GM10248 (cell line): ENCODE measurements at places on chromosomes 3 and 15.

DNA sequence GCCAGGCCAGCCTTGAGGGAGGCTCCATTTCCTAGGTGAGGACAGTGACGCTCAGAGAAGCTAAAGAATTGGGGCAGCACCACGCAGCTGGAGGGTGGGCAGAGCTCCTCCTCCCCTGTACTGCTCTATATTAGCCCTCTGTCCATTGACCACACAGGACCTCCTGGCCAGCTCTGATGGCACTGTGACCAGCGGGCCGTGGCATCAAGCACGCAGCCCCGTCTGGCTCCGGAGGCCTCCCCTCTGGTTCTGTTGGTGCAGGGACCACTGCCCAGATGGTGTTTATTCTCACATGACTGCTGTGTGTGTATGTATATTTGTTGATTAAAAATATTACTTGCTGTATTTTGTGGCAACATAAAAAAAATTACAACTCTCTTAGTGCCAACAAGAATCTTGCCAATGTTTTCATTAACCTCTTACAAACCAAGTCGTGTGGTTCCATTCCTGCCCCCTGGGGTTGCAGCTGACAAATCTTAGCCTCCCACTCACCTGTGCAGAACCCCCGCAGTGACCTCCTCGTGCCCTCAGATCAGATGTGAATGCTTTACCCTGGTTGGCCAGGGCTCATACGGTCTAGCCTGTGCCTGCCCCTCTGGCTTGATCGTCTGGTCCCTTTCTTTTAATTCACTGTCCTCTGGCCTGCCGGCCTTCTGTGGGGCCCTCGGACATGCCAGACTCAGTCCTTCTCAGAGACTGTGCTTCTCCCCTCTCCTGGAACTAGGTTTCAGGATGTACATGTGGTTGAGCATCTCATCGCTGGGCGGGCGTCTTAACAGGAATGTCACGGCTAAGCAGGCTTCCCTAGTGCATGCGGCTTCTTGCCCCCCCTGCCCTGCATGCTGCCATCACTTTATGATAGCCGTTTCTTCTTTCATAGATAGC is 14.8 kb downstream of the CHCHD6 start:
- no peak for DNase-seq

DNA sequence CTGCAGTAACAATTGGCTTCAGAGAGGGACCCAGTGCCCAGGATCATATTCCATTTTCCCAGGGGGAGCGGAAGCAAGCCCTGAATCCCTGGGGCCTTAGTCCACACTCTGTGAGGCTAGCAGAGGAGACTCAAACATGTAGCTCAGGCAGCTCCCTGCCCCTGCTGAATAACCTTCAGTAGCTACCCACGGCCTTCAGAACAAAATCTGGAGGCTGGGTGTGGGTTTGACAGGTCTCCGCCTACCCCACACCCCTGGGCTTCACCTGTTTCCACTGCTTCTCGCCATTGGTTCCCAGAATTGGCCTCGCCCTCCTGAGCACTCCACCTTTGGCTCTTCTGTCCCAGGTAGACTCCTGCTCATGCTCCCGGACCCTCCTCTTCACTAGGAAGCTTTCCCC is 93.6 kb upstream of the ATP2B2 start:
- no peak for DNase-seq

- DNase-seq: no peak
These were observed 16.7 kb downstream of the FAM174B start for GRCh38 chr15:92638709-92639365.

DNA sequence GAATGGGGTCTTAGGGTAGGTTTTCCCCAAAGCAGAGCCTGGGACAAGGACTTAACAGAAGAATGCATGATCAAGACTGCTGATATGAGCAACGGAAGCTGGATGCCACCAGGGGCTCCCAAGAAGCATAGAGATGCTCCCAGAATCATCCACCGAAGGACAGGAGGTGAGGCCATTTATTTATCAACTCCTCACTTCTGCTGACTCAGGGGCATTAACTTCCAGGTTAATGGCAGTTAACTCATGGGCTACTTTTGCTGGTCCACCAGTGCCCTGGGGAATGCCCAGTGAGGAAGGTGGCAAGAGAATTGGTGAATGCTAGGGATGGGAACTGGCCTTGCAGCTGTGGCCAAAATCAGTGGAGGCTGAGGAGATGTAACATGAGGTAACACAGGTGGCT is 27.8 kb downstream of the TAFA4 start:
- DNase-seq: no peak

DNA sequence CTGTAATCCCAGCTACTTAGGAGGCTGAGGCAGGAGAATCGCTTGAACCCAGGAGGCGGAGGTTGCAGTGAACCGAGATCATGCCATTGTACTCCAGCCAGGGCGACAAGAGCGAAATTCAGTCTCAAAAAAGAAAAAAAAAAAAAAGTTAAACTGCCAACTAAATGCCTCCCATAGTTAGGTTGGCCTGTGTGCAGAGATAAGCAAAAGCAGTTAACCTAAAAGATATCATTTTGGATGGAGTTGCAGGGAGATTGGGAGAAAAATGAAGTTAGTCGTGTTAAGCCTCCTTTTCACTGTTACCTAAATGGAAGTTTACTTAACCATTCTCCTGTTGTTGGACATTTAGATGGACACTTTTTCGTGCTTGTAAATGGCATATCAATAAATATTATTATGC is 11.4 kb upstream of the FETUB start:
- DNase-seq: no peak

DNA sequence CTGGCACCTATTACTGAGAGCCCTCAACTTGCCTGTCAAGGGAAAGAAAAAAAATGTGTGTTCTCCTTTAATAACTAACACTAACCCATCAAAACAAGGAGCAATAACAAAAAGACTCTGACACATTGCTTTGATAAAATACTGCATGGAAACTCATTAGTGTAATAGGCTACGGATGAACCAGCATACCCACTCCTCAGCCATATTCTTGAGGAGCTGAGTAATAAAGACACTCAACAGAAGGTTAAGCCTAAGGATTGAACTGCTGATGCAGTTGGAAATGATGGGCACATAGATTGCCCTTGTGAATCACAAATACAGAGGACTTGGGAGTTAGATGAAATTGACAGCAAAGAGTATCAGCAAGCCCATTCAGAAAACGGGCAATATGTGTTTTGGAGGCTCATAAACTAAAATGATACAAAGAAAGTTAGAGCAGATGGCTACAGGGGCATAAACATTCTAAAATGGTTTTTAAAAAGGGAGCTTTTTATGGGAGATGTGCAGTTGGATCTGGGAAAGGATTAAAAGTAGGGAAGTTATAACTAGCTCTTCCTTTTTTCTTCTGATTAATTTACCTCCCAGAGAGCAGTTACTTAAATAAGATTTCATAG is 447.6 kb upstream of the IL12A start:
- no peak for DNase-seq

DNA sequence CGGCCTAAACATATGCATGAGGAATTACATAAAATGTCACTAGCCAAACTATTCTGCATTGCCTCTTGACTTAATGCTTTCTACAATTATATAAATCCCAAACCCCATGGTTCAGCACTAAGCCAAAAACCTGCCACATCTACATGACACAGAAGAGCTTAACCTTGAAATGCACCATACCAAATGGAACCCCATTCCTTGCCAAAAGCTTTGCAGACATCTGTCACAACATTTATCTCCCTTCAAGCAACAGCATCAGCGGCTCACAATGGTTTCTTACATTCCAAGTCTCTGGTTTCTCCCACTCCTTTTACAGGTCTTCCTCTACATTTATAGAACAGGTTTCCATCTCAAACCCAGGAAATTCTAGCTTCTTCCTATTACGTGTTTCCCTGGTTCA is 58.4 kb upstream of the GYG1 start:
- DNase-seq: no peak

DNA sequence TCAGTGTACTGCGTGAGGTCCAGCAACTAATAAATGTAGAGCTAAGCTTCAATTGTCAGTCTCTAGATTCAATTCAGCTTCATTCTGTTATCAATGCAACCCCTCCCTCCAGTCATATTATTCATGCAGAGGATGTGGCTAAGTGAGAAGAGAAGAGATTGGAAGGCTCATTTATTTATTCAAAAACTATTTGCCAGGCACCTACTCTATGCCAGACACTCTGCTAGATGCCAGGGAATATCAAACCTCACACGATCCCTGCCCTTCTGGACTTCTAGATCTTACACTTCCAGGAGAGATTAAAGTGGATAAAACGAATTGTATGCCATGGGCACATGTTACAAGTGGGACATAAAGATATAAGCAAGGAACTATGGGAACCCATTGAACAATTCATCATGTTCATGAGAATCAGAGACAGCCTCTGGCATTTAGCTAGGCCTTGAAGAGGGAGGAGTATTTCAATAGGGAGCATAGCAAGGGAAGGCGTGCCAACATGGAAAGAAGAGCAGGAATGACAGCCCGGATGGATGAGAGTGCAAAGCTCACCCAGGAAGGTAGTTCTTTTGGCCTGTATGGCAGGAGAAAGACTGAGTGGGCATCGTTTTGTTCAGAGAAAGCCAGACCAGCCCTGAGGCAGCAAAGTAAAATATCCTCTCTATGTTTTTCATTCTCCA is 75.4 kb downstream of the FGF12 start:
- DNase-seq: no peak

DNA sequence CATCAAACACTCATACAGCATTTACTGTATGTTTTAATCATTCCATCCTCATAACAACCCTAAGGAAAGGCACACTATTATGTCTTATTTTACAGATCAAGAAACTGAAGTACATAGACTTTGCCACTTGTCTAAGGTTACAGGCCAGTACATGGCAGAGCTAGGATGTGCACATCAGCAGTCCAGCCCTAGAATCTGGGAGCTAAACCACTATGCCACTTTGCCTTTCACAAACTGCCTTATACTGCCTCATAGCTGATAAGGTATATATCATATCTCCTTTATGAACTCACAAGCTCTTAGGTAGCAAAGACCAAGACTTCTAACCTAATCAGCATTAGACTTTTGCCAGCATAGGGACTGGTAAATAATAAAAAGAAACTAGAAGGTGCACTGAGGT is 49.1 kb downstream of the MYO9A start:
- no peak for DNase-seq

DNA sequence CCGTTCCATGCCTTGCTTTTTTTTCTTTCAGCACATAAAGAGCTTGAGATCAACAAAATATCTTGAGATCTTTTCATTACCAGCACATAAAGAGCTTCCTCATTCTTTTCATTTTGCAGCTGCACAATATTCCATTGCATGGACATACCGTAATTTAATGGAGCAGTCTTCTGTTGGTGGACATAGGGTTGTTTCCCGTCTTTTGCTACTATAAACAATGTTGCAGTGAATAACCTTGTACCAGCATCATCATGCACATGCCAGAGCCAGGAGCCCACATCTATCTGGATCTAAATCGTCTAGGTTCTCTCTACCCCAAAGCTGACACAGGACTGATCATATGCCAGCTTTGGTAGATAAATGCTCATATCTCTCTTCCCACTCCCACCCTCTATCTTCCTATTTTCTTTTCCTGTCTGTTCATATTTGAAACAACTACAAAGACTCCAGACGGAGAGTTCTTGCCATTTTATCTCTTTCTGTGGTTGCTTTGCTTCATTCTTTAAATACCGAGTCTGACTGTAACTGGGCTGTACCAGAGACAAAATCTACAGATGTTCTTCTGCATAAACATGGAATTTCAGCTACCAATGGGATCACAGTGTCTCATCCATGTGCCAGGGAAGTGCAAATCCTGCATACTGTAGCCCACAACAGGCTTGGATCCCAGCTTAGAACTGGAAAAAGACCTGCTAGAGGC is 47.1 kb upstream of the AKAP13 start:
- no peak for DNase-seq

GRCh38 chr3:156772588-156773206 is 53.5 kb upstream of the LEKR1 start:
- DNase-seq: no peak

DNA sequence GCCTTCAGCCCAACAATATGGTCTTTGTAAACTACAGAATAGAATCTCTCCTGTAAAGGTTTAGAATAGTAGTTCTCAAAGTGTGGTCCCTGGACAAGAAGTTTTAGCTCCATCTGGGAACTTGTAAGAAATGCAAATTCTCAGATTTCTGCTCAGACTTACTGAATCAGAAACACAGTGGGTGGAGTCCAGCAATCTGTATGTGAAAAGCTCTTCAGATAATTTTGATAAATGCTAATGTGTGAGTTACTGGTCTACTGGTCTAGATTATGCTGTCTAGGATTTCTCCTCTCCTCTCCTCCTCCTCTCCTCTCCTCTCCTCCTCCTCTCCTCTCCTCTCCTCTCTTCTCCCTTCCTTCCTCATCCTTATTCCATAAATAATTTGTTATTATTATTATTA is 57.5 kb downstream of the RBMS3 start:
- DNase-seq: no peak

GRCh38 chr3:16462679-16463078 is 50.8 kb downstream of the RFTN1 start:
- DNase-seq: no peak

DNA sequence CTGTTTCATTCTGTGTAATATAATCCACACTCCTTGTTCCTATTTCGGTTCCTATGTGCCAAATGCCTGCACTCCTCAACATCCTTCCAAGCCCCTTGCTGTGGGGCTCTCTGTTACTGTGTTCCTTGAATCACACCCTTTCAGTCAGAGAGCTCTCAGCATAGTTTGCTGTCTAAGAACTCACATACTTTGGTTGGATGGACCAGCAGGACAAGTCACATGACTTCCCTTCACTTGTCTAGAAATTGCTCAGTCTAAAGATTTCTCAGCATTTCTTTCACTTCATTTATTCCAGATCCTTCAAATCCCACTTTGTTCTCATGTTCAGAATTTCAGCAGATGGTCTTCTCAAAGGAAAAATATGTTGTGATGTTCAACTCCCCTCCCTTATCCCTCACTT is 203.5 kb upstream of the PFN2 start:
- DNase-seq: no peak

DNA sequence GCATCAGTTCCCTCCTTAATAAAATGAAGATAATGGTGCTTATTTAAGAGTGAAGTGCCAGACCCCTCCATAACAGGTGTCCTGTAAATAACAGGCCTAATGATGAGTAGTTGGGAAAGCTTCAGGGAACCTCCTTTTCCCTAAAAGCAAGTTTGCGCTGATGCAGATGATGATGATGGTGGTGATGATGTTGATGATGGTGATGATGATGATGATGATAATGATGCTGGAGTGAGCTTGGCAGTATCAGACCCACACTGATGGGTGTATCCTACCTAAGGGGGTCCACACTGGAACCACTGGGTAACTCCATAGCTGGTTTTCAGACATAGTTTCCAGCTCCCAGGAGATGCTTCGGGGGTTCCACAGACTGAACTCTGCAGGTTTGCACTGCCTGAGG is 24.4 kb downstream of the MTMR14 start:
- no peak for DNase-seq

DNA sequence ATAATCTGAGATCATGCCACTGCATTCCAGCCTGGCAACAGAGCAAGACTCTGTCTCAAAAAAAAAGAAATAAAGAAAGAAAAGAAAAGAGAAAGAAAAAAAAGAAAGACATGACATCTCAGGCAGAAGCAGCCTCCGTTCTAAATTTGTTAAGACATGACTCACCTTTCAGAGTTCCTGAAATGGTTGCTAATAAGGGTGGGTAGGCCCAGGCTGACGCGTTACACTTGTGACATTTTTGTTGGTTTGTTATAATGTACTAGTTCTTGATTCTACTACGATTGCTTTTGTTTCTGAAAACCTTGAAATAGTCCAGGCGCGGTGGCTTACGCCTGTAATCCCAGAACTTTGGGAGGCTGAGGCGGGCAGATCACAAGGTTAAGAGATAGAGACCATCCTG is 21.0 kb downstream of the SLC25A20 start:
- no peak for DNase-seq

- no peak for DNase-seq
These were observed 117.8 kb upstream of the LIPC start for GRCh38 chr15:58313810-58314592.

- DNase-seq: peak; percentile 38
These were observed 451 bp downstream of the ONECUT1 start for GRCh38 chr15:52789601-52790168.

- no peak for DNase-seq
These were observed 37.7 kb downstream of the SLMAP start for GRCh38 chr3:57793737-57794187.
